ENCODE measurements at places on chromosomes 7 and 10.

GRCh38 chr10:67837541-67838314, at the start of gene DNAJC12:
Gene DNAJC12, minus strand, starts transcription at chr10:67838188. Its CDS starts 177 bp downstream, at chr10:67838011.
- no peak for DNase-seq

GRCh38 chr10:86659721-86660453, 5.5 kb downstream of the OPN4 start:
- no peak for DNase-seq

- DNase-seq: no peak
Measured at GRCh38 chr10:109055243-109055642, 868.1 kb downstream of the XPNPEP1 start.

- no peak for DNase-seq
Measured at GRCh38 chr10:131020775-131021174, 290.7 kb downstream of the TCERG1L start.

DNA sequence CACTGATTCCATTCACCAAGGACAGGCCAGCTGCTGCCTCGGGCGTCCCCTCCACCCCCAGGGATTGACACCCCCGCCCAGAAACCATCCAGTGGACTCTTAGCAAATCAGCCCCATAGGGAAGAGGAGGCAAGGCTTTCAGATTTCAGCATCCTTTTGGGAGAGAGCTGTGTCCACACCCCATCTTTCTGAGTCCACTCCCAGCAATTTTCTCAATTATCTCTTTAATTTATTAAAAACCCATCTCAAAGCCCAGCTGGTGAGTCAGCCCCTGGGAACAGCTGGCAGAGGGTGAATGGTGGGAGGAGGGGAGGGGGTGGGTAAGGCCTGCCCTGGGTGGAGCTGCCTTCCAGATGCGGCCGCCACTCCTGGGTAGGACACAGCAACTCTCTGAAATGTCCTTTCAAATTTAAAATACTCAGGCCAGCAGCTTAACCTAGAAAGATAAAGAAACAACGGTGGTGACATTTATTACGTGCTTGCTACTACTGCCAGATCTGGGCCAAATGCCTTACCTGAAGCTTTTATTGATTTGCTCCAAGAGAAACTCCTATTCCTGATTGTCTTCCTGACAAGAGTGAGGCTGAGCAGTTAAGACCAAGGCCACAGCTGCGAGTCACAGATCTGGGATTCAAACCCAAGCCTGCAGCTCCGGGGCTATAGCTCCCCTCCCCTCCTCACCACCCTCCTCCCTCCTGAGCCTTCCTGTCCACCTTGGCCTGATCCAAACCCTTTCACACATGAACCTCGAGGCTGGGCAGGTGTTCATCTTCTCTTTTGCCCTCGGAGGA, 120.4 kb downstream of the RGS10 start:
- no peak for DNase-seq

DNA sequence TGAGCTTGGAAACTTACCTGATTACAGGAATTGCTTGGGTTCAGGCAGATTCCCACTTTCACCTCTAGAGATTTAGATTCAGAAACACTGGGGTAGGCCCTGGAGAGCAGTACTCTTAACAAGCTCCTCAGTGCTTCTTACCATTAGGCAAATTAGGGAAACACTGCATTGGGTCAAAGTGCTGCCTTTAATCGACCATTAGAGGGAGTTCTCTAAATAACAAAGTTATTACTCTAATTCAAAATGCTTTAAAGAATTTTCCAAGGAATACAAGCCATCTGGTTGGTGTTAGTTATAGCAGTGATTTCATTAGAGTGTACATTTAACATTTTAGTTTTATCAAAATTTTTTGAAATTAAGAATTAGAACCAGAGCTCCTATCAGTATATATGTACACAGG, 324.5 kb downstream of the GFRA1 start:
- DNase-seq: no peak

DNA sequence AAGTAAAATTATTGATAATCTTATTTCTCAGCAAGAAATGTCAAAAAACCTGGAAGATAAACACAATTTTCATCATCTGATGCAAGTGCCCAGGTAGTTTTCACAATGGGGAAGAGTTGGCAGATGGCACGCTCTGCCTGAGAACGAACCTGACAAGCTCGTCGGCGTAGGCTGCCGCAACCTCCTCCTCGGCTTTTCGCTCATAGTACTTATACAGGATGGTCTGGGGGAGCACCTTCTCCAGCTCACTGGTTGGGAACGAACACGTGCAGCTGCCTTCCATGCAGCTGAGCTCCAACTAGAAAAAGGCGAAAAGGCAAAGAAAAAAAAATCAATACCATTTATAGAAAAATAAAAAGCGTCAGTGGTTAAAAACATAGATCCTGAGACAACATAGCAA, 68.9 kb downstream of the RNF216 start:
- no peak for DNase-seq

- DNase-seq: no peak
Measured at GRCh38 chr7:49400891-49401550, 372.4 kb upstream of the VWC2 start.

DNA sequence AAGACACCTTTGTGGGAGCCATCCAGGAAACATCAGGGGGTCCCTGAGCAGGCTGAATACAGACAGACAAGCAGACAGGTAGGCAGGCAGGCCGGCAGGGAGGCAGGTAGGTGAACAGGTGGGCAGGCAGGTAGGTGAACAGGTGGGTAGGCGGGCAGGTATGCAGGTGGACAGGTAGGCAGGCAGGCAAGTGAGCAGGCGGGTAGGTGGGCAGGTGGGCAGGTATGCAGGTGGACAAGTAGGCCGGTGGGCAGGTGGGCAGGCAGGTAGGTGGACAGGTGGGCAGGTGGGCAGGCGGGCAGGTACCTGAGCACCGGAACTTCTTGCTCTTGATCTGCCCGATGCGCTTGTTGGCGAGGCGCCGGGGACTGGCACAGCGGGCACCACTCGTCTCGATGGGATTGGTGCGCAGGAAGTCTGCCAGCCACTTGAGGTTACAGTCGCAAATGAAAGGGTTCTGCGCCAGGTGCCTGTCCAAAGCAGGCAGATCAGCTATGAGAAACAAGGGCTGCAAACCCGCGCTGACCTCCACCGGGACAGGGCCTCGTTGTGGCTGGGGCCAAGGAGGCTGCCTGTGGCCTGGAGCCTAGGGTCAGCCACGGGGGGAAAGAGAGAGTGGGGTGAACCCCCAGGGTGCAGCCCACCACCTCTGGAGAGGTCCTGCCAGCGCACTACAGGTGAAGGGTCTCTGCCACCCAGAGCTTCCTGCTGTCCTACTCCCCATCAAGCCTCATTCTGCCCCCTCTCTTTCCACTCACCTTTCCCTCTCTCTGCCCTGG, 136.9 kb downstream of the SLIT1 start:
- no peak for DNase-seq

DNA sequence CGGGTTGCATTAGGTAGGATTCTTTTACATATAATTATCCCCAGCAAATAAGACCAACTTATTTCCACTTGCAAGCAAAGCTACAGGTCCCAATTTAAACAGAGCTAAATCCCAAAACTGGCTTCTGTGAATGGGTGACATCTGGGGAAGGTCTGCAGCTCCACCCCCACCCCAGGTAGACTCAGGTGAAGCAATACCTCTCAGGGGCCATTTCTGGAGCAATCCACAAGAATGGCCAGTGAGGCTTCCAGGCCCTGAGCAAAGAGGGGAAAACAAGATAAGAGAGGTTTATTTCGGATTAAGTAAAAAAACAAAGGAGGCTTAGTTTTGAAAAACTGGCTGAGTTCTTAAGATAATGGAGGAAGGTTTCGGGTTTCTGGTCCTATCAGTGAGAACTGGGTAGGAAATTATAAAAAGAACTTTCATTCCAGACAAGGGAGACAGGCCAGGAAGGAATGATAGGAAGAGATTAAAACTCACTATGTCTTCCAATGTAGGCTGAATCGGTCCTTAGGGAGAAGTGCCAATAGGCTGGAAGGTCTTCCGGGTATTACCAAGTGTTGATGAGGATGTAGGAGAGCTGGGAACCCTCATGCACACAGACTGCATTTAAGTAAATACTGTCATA, 25.4 kb downstream of the SH3PXD2A start:
- no peak for DNase-seq

DNA sequence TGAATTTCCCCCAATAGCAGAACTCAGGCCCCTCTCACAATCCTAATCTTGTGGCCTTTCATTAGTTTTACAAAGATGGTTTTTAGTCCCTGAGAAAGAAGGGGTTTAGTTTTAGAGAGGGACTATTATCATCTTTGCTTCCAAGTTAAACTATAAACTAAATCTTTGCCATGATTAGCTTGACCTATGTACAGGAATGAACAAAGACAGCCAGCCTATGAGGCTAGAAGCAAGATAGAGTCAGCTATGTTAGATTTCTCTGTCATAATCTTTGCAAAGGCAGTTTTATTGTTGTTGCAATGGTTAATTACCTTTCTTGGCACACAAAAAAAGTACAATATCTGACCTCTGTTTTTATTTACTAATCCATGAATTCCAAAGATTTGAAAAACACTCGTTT, 19.1 kb downstream of the RNF133 start:
- DNase-seq: no peak

GRCh38 chr10:24215196-24215595, 6.3 kb downstream of the KIAA1217 start:
- no peak for DNase-seq

GRCh38 chr10:32244421-32245207, 102.3 kb downstream of the EPC1 start:
- DNase-seq: no peak

- no peak for DNase-seq
Measured at GRCh38 chr7:90584378-90584777, 11.7 kb upstream of the CDK14 start.

DNA sequence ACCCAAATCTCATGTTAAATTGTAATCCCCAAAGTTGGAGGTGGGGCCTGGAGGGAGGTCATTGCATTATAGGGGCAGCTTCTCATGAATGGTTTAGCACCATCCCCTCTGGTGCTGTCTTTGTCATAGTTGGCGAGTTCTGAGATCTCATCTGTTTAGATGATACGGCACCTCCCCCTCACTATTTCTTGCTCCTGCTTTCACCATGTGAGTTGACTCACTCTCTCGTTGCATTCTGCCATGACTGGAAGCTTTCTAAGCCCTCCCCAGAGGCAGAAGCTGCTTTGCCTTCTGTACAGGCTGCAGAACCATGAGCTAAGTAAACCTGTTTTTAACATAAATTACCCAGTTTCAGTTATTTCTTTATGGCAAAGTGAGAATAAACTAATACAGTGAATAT, 18.9 kb upstream of the ZNF138 start:
- no peak for DNase-seq

DNA sequence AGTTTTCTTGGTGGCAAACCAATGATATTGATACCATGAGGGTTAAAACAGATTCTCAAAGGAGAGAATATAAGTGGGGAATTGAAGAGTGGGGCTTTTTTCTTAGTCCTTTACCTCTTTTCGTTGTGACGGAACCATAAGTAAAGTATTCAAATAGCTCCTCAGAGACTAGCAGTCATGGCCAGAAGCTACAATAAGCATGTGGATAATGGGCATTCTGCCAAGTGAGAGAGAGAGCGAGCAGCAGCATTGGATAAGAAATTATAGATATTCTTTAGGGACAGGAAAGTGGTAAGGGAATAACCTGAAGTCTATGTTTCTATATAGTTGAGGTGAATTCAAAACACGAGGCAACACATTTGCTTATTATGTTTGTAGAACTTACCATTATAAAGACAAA, 235.1 kb downstream of the SEMA3E start:
- no peak for DNase-seq

DNA sequence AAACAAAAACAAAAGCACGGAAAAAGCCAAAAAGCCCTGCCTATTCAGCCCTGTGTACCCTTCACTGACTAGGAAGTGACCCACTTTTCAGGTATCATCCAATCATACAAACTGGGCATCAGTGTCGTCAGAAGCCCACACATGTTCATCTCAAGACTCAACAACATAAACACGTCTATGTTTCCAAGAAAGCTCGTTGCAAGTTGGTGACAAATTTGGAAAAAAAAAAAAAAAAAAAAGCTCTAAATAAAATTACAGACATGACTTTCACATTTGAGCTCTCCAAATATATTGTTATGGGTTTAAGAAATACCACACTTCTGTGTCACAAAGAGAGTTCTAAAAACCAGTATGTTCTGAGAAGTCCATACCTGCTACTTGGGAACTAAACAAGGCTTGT, 204.7 kb upstream of the KLF14 start:
- DNase-seq: no peak

- no peak for DNase-seq
Measured at GRCh38 chr7:20269726-20270125, 52.5 kb upstream of the MACC1 start.

DNA sequence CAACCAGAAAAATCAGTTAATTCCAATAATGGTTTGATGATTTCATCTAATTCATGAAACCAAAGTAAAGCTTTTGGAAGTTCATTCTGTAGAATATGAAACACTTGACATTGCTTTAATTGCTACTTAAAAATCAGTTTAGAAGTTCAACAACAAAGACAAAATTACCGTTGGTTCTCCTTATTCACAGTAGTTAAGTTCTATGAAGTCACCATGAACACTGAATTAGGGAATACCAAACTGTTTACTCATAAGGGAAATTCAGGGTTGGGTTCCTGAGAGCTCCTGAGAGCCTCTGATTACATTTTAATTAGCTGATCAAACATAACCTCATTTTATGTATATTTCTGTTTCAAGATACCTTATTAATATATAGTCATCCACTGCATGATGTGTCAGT, 46.2 kb downstream of the ZNF438 start:
- DNase-seq: no peak

DNA sequence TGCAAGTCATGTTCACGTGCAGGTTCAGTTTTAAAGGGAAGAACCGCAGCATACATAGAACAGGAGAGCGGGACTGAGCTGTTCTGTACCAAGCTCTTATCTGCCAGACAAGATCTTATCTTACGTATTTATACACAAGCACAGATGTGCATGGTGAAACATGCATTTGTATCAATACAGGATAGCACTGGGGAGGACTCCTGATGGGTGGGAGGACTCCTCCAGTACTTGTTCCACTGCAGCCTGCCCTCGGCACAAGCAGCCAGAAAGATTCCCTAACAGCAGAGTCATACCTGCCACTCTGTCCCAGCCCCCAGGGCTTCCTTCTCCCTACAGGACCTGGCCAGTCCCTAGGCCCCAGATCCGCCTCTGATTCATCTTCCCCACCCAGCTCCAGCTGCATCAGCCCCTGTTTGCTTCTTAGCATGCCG, 13.2 kb upstream of the PRKCQ start:
- DNase-seq: no peak

DNA sequence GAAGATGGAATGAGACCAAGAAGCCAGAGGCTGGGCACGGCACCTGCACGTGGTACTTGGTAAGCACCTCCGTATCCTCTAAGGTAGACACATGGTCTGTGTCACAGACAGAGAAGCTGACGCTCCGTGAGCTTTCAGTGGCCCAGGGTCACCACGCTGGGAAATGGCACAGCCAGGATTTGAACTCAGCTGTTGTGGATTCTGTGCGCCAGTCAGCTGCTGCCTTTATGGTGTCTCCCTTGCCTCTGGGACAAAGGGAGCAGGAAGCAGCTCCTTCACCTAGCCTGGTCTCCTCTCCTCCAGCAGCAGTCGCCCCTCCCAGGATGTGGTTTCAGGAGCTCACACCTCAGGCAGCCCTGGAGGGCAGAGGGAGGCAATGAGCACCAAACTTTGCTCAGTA, 110.8 kb downstream of the ARHGAP22 start:
- DNase-seq: no peak

GRCh38 chr10:50740293-50740648, 535 bp downstream of the ASAH2B start:
- DNase-seq: peak; percentile 18

- DNase-seq: no peak
Measured at GRCh38 chr10:89348481-89348880, 20.7 kb downstream of the IFIT3 start.
